Thoracic aorta (tissue), 2 donors: ENCODE measurements at places on chromosomes 12 and 14. TPM values are rescaled to one million over a fixed set of nuclear protein-coding genes. Genes with fewer than 3 reads are reported as not detected.

- H3K36me3 ChIP-seq, result no peaks in the 10 kb centered on the region
- peaks cover 6% of the 10 kb centered on the region for H3K4me1 ChIP-seq
- DNase-seq, result no peak
Measured at GRCh38 chr12:75690296-75690955, 179.0 kb upstream of the KRR1 start.

DNA sequence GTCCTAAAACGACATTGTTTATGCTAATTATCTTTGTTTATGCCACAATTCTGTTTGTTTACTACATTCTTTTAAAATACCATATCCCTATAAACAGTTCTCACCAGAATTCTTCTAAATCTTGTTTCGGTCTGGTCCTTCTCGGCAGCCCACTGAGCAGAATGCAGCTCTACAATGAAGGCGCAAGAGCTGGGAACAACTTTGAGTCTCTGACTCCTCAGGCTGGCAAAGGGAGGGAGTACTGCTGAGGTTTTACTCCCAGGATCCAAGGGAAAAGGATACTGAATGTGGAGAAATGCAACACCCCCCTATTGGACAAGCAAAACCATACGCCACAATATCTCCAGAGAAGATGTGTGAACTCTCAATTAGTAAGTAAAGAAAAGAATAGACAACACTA lies 5.4 kb downstream of the SOX5 start:
- H3K4me1 ChIP-seq, result peaks cover 10% of the 10 kb centered on the region
- no peak for DNase-seq
- no peak overlapping the region for H3K4me3 ChIP-seq

- H3K4me1 ChIP-seq, result peaks cover 36% of the 10 kb centered on the region
- H3K36me3 ChIP-seq, result peaks cover 4% of the 10 kb centered on the region
- H3K27me3 ChIP-seq, result no peaks in the 10 kb centered on the region
- DNase-seq, result no peak
- H3K4me3 ChIP-seq, result no peak overlapping the region
Measured at GRCh38 chr12:22684140-22685118, 59.5 kb downstream of the ETNK1 start.

DNA sequence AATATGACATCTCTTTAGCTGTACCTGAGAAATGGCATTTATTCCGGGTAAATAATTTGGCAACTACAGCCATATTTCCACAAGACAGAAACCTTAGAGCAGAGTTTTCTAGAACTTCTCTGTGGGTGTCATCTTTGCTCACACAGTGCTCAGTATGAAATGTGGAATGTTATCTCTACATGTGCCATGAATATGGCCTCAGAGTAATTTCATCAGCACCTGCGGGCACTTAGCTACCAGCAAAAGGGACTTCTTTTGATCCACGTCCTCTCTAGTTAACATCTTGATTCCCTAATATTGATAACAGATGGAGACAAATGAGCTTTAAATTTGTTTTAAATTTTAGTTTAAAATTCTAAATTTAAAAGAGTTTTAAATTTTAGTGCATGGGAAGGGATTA lies 2.9 kb upstream of the ATG14 start:
- H3K27me3 ChIP-seq, result no peaks in the 10 kb centered on the region
- no peak overlapping the region for H3K27ac ChIP-seq
- H3K36me3 ChIP-seq, result no peaks in the 10 kb centered on the region
- peaks cover 25% of the 10 kb centered on the region for H3K4me1 ChIP-seq
- H3K4me3 ChIP-seq, result no peak overlapping the region

DNA sequence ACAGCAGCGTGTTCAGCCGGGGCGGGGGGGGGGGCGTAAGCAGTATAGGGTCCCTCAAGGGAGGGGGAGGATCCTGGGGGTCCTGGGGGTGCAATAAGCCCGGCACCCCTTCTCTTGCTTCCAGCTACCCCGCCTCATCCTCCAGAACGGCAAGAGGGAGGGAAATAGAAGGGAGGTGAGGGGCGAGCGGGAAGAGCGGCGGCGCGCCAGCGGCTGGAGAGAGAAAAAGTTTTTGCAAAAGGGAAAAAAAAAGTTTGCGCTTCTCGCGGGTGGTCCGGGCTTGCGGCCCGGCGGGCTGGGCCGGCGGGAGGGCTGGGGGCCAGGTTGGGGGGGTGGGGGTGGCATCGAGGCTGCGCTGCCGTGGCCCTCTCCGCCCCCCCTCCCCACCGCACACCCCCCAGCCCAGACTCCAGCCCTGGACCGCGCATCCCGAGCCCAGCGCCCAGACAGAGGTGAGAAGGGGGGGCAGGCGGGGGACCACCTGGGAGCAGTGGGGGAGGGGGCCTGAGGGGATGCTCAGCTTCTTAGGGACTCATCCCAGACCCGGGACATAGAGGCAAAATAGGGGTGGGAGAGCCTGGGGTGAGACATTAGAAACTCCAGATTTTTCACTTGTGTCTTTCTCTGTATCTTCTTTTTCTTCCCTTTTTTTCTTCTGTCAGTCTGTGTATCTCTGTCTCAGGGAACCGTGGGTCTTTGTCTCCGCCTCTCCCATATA lies at the start of gene GLI1:
Gene GLI1 (plus strand): TSS at position 36 of the 718 bp plus-strand sequence. CDS start 3,907 bp downstream, outside the sequence.
- H3K27me3 ChIP-seq, result no peaks in the 10 kb centered on the region
- H3K4me1 ChIP-seq, result peaks cover 18% of the 10 kb centered on the region
- H3K27ac ChIP-seq, result peak within 1 kb of the TSS; percentile 43
- DNase-seq, result no peak
- no peaks in the 10 kb centered on the region for H3K36me3 ChIP-seq
- H3K4me3 ChIP-seq, result peak within 1 kb of the TSS; percentile 71

DNA sequence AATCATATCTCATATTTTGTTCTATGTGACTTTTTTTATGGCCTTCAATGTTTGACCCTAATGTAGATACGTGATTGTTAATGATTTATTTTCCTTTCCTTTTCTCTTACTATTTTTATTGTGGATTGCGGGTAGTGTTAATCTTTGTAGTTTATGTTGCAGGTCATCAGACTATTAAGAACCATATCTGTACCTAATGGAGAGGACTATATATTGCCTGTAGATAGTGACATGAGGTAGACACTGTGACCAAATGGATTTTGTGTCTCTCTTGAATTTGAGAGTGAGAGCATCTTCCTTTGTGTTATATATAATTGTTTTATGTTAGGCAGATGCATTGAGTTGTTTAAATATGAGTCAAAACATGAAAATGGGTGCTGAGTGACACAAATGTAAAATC lies 543.4 kb upstream of the MGAT4C start:
- H3K27me3 ChIP-seq, result no peaks in the 10 kb centered on the region
- no peak for DNase-seq
- H3K36me3 ChIP-seq, result no peaks in the 10 kb centered on the region
- no peak overlapping the region for H3K4me3 ChIP-seq

- no peak for DNase-seq
- peaks cover 2% of the 10 kb centered on the region for H3K4me1 ChIP-seq
- no peaks in the 10 kb centered on the region for H3K27me3 ChIP-seq
- H3K4me3 ChIP-seq, result no peak overlapping the region
- no peak overlapping the region for H3K27ac ChIP-seq
Measured at GRCh38 chr12:12323591-12323990, 26.5 kb downstream of the MANSC1 start.

DNA sequence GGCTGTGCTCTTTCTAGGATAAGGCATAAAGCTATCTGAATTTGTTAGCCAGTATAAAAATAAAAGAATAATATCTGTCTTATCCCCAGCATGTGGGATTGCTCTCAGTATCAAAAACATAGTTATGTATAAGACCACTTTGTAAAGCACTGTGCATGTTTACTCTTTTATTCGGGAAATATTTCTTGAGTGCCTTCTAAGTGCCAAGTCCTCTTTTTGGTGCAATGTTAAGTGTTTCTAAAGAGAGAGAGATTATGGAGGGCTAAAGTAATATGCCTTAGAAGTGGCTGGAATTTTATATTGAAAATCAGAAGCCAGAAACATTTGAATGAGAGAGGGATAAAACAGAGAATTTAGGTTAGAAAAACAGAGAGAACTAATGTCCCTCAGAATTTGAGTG lies 212.0 kb downstream of the ALG10B start:
- no peak overlapping the region for H3K27ac ChIP-seq
- no peaks in the 10 kb centered on the region for H3K36me3 ChIP-seq
- H3K4me1 ChIP-seq, result no peaks in the 10 kb centered on the region
- no peaks in the 10 kb centered on the region for H3K27me3 ChIP-seq
- no peak overlapping the region for H3K4me3 ChIP-seq
- DNase-seq, result no peak

DNA sequence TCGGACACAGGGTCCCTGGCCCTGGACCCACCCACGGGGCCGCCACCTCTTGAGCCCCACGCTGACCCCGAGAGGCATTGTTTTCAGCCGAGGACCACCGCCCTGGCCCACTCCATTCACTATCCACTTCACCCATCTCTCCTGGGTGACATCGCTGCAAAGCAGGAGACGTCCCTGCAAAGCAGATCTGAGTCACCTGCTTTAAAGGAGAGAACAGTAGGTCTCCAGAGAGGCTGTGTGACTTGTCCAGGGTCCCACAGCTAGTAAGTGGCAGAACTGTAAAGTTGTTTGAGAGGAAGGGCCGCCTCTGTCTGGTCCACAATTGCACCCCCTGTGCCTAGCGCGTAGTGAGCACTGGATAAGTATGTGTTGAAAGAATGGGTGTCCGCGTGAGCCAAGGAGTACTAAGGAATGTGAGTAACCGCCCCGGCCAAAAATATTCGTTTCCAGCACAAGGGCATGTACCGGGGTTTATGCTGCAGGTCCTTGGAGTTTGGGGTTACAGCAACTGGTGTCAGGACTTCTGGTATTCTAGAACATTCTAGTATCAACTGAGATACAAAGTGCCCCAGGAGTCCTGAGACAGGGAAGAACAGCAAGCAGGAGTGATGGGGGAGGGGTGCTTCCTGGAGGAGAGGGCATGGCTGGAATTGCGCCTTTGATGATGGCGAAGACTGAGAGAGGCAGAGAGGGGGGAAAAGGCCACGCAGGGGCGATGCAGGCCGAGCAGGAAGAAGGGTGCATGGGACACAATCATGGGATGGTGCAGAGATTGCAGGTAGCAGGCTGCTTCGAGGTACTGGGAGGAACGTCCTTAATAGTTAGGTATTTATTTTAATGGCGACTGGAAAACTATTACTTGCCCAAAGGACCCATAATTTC lies 91.1 kb downstream of the SCARB1 start:
- peaks cover 4% of the 10 kb centered on the region for H3K4me1 ChIP-seq
- DNase-seq, result no peak
- H3K27me3 ChIP-seq, result no peaks in the 10 kb centered on the region
- no peak overlapping the region for H3K27ac ChIP-seq

DNA sequence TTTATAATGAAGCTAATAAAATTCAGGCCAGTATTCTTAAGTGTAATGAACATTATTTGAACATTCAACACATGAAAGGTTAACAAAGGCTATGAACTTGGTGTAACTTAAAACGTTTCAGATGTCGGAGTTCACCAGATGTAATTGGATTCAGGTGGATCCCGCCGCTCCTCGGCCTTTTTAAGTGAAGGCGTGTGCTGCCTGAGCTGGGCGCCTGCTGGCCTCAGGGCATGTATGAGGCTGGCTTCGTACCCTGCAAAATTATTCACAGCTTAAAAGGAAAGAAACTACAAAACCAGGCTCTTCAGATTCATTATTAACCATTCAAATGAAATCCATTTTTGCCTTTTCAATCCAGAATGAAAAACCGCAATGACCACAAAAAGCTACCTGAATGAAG lies 69.9 kb downstream of the WIF1 start:
- no peaks in the 10 kb centered on the region for H3K36me3 ChIP-seq
- DNase-seq, result no peak
- no peaks in the 10 kb centered on the region for H3K4me1 ChIP-seq
- no peaks in the 10 kb centered on the region for H3K27me3 ChIP-seq
- no peak overlapping the region for H3K4me3 ChIP-seq

GRCh38 chr14:99287269-99287942 lies 15.4 kb upstream of the BCL11B start:
- H3K27ac ChIP-seq, result no peak overlapping the region
- no peaks in the 10 kb centered on the region for H3K27me3 ChIP-seq
- no peak overlapping the region for H3K4me3 ChIP-seq
- no peak for DNase-seq
- no peaks in the 10 kb centered on the region for H3K36me3 ChIP-seq
- H3K4me1 ChIP-seq, result no peaks in the 10 kb centered on the region

DNA sequence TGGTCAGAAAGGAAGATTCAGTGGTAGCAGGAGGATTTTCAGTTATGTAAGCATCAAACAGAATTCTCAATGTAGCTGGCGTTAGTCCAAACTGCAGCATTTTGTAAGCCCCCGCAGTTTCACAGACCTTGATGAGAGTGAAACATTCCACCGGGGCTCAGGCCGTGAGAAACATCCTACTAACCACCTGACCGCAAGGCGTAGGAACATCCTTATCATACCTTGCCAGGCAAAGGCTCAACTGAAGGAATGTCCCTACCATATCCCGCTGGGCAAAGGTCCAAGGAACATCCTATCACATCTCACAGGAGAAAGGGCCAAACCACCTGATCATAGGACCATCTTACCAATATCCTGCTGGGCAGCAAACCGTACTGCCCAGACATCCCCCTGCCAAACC lies 624.8 kb upstream of the TMEM132C start:
- no peaks in the 10 kb centered on the region for H3K36me3 ChIP-seq
- no peak for DNase-seq
- H3K27me3 ChIP-seq, result no peaks in the 10 kb centered on the region
- peaks cover 24% of the 10 kb centered on the region for H3K4me1 ChIP-seq
- no peak overlapping the region for H3K4me3 ChIP-seq
- no peak overlapping the region for H3K27ac ChIP-seq

DNA sequence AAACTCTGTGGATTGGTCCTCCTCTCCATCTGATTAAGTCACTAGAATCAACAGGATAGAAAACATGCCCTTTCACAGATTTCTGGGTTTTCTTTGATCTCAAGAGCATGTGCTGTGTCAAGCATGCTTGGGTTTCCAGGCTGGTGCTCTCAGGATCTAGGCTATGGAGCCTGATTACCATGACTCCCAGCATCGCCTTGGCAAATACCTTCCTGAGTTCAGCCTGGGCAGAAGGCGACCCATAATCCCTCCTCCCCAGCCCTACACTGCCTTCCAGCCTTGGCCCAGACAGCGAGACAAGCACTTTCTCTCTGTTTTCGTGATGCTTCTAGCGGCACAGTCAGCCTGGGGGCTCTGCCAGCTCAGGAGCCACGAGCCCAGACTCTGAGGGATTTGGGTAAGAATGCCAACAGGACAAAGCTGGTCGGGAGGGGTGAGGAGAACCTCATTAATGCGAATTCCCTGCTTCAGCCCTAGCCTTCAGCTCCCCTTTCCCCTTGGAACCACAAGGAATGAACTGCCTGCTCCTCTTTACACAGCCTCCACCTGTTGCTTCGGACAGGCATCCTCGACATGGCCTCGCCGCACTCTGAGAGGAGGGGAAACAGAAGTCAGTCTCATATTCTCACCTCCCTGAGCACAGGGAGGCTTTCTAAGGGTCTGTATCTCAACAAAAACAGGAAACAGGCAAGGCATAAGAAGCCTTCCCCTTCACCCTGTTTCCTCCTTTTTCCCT lies 227.1 kb downstream of the MSRB3 start:
- no peak for DNase-seq
- H3K27me3 ChIP-seq, result no peaks in the 10 kb centered on the region
- H3K36me3 ChIP-seq, result no peaks in the 10 kb centered on the region
- no peak overlapping the region for H3K27ac ChIP-seq

MAP1LC3B2 gene
- not detected for total RNA-seq

ZNF385A gene
- total RNA-seq, result 7.4 TPM
